ENCODE measurements at places on chromosomes 3 and 15.

DNA sequence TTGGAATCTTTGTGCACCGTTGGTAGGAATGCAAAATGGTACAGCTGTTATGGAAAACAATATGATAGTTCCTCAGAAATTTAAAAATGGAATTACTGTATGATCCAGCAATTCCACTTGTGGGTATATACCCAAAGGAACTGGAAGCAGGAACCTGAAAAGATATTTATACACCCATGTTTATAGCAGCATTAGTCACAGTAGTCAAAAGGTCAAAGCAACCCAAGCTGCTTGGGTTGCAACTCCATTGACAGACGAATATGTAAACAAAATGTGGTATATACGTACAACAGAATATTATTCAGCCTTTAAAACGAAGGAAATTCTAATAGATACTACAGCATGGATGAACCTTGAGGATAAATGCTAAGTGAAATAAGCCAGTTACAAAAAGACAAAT lies 35.0 kb upstream of the CAPN3 start:
- no peak for DNase-seq

DNA sequence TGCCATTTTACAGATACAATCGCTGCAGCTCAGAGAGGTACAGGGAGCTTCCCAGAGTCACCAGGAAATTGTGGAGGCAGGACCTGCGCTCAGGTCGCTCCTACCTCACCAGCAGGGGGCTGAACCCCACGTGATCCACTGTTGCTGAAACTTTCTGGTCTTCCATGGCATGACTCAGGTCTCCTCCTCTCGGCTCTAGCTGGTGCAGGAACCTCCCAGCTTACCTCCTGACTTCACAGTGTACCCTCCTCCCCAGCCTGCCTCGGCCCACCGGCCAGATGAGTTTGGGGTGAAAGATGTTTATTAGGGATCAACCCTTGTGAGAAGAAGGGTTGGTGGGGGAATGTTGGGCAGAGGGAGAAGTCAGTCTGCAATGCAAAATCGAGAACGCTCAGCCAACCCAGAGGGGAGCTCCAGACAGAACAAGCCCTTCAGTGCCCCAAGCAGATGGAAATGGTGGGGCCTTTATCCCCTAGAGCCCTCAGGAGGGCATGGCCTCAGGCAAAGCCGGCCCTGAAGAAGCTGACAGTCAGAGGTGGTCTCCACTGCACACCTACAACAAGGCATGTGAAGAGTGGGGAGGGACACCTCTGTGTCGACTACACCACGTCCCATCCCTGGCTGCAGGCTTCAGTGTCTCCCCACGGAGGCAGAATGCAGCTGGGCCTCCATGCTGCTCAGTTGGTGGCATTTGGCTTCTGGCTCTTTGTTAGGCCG lies 118.6 kb upstream of the PRR20G start:
- no peak for DNase-seq

GRCh38 chr15:87589134-87589533 lies 667.4 kb downstream of the NTRK3 start:
- no peak for DNase-seq

DNA sequence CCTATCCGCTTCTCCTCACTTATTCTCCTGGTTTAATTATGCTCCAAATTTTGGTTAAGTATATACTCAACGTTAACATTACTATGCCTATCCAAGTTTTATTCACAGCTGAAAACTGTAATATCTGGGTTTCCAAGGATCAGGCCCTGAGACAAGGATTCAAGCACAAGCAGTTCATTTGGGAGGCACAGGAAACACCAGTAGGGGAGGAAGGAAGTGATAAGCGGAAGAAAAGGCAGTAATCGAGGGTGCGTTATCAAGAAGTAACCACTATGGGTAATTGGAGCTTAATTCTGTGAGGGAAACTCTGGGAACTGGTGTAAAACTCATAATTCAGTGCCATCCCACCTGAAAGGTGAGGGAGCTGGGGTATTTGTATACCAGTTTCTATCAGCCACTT lies 120.3 kb downstream of the KCNAB1 start:
- no peak for DNase-seq

- DNase-seq, result no peak
These were observed 95.0 kb upstream of the CCDC80 start for GRCh38 chr3:112735926-112736325.

- DNase-seq, result no peak
These were observed 53.6 kb upstream of the SYN2 start for GRCh38 chr3:11950576-11950975.

DNA sequence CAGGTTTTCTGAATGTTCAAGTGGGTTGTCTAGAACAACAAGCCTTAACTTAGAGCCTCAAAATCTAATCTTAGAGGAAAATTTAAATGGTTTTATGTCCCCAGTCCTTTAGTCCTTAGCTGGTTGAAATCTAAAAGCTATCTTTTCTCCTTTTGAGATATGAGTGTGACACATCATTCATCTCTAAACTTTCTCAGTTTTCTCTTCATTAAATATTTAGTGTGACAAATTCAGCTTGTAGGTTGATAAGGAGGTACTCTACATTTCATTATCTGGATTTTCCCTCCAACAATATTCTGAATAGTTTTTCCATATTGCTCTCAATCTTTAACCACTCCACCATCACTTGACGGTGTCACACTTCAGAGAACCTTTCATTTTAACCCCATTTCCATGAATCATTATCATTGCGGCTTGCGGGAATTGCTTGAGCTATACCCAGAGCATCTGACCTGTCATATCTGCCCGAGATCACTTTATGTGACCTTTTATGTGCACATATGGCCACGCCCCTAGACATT lies 16.1 kb upstream of the ATP8B4 start:
- DNase-seq, result no peak

- no peak for DNase-seq
These were observed 24.5 kb downstream of the NEDD4 start for GRCh38 chr15:55968923-55969322.

DNA sequence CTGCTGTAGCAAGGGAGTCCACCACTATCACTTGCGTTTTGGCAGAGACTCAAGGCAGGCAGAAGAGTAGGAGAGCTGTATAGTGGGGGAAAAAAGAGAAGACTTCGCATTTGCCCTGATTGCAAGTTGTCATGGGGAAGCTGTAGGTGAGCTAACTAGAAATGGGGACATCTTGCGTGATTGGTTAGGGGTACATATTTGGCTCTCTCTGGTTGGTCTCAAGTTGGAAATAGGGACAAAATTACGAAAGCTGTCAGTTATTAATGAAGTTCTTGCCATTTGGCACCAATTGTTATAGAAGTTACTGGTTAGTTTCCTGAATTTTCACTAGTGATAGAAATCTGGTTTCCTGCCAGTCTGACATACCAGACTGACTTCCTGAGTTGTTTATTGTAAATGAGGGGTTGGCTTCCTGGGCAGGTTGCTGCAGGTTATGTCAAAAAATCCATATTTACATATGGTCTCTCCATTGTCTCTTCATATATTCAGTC lies 8.2 kb upstream of the SENP7 start:
- DNase-seq, result no peak

DNA sequence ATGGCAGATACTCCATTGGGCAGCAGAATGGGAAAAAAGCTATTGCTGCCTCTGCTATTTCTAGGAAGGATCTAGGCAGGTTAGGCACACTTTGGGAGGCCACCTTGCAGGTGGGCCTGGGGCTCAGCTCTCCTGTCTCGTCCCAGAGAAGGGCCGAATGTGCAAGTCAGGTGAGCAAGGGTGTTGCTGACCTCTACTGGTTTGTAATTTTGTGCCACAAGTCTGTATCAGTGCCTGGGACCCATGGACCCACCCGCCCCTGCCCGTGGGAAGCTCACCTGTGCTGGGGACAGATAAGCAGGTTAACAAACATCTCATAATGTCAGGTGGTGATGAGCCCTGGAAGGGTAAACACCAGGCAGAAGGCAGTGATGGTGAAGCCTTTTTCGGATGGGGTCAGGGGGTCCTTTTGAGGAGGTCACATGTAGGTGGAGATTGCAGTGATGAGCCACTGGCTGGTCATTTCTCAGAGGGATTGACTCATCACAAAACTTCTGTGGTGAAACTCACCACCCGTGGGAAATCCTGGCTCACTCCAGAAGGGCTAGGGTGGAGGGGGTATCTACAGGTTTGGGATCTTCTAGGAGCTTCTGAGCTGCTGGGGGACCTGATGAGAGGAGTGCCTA lies 161.3 kb downstream of the KLF13 start:
- DNase-seq, result no peak

DNA sequence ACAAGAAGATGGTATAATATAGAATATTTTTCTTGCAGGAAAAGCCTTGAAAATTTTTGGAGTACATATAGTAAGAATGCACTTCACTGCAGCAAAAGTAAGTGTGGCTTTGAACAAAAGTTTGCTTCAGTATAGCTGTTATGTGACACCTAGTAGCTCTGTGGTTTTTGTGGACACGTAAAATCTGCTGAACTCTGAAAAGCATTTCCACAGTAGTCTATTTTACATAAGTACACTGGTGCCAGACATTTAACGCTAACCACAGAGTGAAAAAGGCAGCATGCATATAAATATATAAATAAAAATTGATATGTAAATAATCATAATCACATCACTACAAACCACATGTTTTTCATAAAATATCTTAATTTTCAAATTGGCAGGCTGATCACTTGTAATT lies 39.8 kb downstream of the CGGBP1 start:
- DNase-seq, result no peak

- DNase-seq, result no peak
These were observed 47.1 kb downstream of the IDH2 start for GRCh38 chr15:90055182-90055581.

DNA sequence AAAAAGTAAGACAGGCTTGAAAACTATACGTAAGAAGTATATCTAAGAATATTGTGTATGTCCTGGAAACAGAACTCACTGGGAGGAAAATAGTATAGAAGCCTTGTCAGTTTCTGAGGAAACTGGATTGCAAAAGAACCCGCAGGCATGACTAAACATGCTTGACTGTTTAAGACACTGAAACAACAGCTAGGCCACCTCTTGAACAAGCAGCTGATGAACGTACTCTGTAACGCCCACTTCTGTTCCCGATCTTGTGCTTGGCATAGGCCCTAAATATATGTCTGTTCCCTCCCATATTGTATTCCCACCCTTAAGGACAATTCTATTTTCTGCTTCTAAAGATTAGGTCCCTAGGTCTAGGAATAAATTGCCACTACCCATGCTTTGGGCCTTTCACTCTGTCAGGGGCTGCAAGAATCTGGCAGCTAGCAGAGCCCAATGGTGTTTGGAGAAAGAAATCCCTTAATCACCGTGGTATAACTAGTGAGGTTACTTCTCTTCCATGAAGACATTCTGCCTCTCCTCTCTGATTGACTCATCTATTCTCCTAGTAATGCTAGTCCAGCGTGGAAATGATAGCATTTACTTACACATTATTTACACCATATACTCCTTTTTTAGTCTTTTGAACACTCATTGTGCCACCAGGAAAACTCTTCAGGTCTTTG lies 46.2 kb downstream of the CD200 start:
- DNase-seq, result no peak

DNA sequence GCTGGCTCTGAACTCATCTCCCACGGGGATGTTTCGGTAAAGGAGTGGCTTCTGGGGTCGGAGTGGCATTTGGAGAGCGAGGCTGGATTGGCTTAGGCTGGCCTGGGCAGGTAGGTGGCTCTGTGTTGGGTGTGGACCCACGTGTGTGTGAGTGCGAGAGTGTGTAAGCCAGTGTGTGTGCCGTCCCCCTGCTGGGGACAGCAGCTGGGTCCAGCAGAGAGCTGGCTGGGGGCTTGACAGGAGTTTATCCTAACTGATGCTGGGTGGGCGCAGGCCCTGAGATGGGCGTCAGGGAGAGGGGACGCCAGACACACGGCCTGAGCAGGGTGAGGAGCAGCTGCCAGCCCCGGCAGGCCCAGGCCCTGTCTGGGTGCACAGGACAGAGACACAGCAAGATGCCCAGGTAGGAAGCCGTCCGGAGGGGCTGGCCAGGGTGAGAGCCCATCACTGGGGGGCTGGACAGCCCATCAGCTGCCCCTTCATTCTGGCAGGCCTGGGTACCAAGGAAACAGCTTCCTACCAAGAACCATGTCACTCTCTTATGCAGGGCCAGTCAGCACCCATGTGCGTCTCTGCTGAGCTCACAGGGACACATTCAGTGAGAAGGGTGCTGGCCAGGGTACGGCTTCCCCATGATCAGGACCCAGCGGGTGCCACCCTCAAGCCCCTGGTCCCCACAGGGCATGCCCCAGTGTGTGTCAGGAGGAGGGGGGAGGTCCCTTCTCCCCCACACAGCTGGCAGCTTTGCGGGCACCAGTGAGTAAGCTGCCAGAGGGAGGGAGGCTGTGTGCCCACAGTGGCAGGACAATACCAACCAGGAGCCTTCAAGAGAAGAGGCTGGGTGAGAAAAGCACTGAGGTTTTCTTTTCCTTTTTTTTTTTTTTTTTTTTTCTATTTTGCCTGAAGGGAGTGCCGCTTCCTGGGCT lies 1.1 kb downstream of the PAK6 start:
- DNase-seq, result no peak

DNA sequence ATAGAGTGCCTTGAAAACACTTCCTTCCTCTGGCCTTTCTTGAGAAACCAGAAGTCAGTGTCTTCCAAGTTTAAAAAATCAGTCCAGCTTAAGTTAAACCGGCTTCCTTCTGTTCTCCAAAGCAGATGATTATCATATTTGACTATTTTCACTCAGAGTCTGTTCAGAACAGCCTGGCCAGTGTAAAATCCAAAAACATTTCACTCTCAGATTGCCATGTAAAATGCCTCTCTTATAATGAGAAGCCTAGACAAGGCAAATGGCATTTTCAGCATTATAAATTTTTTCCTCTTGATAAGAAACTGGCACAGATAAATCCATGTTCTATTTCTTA lies 193.5 kb downstream of the TNIK start:
- DNase-seq, result no peak

- no peak for DNase-seq
These were observed 158.8 kb upstream of the GPR149 start for GRCh38 chr3:154588831-154589230.

- no peak for DNase-seq
These were observed 21.0 kb upstream of the MCF2L2 start for GRCh38 chr3:183449391-183449790.

- DNase-seq, result no peak
These were observed 34.0 kb upstream of the NPHP3 start for GRCh38 chr3:132756108-132756650.

GRCh38 chr3:121719423-121719822 lies 30.1 kb downstream of the GOLGB1 start:
- DNase-seq, result no peak

GRCh38 chr3:32815841-32816438 lies 1.9 kb upstream of the TRIM71 start:
- DNase-seq, result no peak

DNA sequence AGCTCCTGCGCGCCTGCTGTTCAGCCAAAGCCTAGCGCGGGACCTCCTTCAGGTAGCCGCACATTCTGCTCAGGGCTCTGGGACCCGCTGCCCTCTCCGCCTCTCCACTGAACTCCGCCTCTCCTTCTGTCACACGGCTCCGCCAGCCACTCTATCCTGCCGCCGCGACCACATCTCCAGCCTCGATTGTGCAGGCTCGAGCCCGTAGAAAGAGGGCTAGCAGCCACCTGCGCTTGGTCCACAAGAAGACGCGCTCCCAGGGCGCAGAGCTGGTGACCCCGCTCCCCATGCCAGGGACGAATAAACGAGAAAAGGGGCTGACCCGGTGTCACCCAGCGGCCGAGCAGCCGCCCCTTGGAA lies 1.1 kb upstream of the VIPR1 start:
- DNase-seq, result no peak

- no peak for DNase-seq
These were observed 117.8 kb downstream of the CPNE4 start for GRCh38 chr3:131917006-131917405.

All from DMS79 (cell line).